ENCODE measurements at places on chromosomes 6 and 20.

DNA sequence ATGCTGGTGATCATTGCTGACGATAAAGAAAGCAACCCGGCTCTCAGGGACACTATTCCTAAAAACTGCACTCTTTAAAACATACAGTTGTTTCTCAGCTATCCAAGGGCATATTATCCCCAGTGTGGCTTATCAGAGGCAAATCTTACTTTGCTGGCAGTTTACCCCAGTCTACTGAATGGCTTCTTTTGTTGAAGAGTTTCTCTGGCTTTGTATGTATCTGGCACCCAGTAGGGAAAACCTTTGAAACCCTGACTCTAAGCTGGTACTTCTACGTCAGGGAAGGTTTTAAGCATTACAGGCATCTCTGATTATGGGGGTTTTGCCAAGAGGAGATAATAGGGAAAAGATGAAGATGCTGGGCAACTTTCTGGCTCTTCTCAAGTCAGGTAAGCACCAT lies 637.6 kb upstream of the CHD6 start:
- DNase-seq, result no peak

DNA sequence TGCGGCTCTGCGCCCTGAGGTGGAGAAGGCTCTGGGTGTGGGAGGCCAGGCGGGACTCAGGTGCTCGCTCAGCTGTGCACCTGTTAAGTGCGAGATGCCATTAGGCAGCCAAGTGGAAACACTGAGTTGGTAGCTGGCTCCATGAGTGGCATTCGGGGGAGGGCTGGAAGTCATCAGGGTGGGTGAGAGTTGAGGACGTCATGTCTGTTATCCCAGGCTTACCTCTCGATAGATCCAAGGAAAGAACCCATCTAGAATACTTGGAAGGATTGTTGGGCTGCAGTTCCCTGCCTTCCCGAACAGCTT lies 41.3 kb downstream of the TAF8 start:
- DNase-seq, result no peak

GRCh38 chr20:29326376-29327070 lies 1930.9 kb upstream of the DEFB115 start:
- DNase-seq, result no peak

DNA sequence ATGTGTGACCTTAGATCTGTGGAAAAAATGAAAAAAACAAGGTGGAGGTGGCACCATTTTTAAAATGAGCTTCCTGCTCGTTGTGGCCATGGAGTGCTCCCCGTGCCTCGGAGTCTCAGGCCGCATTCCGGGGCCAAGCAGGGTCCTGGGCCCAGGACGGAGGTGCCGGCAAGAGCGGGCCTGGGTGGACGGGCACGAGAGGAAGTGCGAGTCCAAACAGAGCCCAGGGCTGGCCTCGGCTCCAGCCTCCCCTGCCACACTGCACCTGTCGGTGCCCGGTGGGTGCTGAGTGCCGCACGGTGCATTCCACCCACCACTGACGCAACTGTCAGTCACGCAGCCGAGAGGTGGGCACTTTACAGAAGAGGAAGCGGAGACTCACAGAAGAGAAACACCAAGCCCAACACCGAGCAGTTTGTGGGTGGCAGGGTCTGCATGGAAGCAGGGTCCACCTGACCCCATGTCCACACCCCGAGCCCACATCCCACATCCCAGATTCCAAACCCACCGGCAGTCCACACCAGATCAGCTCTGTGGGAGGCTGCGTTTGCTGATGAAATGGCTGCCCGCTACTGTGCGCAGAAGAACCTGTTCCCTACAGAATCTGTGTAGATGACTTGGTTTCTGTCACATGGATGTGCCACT lies 97.7 kb downstream of the PSMB1 start:
- DNase-seq, result no peak

- DNase-seq, result no peak
Measured at GRCh38 chr6:32610682-32611296, 21.1 kb upstream of the HLA-DRB1 start.

GRCh38 chr20:24617080-24617432 lies 147.6 kb downstream of the SYNDIG1 start:
- no peak for DNase-seq

DNA sequence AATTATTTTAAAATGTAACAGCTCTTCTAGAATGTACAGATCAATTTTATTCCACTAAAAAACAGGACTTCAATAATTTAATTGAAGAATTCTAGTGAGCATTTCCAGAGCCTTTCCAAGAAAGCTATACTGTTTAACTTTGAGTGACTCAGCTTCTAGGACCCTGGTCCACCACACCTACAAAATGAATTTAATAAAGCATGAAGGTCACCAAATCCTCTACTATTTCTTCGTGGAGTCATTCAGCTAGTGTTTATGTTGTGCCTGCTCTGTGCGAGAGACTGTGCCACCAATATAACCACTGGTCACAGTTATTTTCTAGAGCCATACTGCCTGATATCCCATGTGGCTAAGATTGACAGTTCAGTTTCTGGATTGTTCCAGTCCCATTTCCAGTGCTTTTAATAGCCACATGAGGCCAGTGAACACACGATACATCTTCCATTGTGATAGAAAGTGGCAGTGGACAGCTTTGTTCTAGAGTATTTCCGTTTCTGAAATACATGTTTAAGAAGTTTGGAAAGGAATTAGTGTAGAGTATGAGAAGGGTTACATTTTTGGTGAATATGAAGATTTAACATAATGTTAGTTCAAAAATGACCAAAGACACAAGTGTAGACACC lies 160.7 kb downstream of the MTHFD1L start:
- DNase-seq, result no peak

DNA sequence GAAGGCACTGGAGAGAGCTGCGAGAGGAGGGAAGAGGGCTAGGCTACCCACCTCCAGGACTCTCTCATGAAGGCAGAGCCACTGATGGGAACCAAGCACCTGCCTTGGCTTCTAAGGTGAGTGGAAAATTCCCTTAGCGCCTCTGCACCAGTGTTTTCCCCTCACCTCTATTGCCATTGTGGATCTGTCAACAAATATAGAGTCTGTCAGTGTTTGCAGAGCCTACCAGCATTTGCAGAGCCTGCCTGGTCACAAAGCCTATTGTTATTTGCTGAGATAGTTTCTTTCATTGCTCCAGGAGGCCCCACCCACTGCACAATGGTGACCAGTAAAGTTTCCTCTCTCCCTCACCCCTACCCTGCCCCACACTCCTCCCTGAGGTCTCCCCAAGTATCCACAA lies 141.9 kb downstream of the MRPL14 start:
- DNase-seq, result no peak

- DNase-seq, result no peak
Measured at GRCh38 chr20:62682912-62683517, 25.6 kb upstream of the NTSR1 start.

DNA sequence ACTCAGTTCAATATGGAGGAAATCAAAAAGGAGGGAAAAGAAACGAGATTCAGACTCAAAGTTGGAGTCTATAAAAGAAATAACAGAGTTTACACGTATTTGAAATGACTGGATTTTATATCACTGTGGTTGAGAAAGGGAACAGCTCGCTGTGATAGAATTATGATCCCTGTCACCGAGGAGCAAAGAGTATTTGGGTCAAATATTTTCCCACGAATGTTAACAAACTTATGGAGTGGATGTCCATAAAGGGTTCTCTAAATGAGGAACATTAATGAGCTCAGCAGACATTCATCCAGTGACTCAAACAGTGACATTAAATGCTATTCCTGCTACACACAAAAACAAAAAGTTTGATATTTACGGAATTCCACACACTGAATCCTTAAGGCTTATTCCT lies 57.9 kb downstream of the FHL5 start:
- DNase-seq, result no peak

DNA sequence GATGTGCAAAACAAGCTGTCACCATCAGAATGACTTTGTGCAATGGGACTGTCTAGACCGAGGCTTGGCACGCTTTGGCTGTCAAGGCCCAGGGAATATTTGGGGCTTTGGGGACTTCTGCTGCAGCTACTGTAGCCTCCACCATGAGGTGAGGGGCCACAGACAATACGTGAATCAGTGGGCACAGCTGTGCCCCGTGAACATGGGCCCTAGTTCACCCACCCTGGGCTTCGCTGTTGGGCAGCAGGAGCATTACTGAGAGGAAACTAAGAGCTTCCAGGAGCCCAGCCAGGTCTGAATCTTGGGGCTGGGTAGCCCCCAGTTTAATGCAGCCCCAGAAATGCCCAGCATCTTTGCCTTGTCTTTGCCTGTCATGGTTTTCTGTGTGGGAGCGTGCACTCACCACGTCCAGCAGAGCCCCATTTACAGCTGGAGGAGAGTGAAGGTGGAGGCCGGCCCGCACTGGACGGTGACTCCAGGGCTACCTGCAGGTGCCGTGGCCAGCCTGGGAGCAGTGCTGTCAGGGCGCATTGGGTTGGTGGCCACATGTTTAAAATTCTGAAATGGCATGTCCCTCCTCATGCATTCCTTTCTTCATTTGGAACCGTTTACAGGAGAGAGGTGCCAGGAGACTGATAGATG lies 34.7 kb downstream of the DUSP22 start:
- no peak for DNase-seq

DNA sequence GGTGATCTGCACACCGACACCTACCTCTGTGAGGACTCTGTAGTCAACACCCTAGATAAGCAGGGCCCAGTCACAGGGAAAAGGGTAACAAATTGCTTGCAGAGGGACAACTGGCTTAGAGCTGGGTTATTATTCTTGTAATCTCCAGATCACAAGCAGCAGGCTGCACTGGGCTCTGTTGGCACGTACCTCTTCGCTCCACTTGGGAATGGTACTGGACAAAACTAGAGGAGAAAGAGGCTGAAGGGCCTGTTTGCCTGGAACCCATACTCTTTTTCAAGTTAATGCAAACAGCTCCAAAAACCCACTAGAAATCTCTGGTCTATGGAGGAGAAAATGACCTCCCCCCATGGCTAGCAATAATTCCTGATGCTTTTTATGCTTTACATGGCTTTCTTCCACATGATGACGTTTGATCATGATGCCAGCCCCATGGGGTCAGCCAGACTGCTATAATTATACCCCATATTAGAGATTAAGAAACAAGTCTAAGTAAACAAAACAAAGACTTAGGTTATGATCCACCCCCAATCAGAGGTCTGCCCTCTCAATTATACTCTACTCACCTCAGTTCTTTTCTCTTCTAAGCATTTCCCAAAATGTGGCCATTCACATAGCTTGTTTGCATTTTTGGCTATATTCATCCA lies 190.0 kb downstream of the UNC5CL start:
- DNase-seq, result no peak

GRCh38 chr6:136550045-136550329 lies 235 bp downstream of the MAP7 start:
- DNase-seq, result no peak

GRCh38 chr20:4894981-4895381 lies 106.3 kb downstream of the SLC23A2 start:
- DNase-seq, result no peak

DNA sequence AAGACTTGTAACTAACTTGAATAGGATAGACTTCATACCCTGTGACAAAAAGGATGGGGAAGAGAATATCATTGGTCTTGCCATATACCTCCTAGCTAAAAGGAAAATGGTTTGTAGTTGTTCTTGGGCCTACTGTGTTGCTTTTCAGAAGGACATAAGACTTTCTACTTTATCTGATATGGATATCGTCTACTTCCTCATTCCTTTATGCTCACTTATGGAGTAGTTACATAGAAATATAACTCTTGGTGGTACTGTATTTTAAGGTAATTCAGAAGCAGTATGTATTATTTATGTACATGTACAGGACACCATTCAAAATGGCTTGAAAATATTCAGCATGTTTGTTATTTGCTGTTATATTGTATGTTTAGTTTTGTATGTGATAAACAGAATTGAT lies 8.0 kb downstream of the FAM217B start:
- no peak for DNase-seq

- DNase-seq, result no peak
Measured at GRCh38 chr6:113642714-113643406, 214.3 kb upstream of the MARCKS start.

GRCh38 chr20:63127700-63128364 lies 88.1 kb downstream of the YTHDF1 start:
- DNase-seq, result no peak

- no peak for DNase-seq
Measured at GRCh38 chr6:140052736-140053729, 678.6 kb upstream of the CITED2 start.

DNA sequence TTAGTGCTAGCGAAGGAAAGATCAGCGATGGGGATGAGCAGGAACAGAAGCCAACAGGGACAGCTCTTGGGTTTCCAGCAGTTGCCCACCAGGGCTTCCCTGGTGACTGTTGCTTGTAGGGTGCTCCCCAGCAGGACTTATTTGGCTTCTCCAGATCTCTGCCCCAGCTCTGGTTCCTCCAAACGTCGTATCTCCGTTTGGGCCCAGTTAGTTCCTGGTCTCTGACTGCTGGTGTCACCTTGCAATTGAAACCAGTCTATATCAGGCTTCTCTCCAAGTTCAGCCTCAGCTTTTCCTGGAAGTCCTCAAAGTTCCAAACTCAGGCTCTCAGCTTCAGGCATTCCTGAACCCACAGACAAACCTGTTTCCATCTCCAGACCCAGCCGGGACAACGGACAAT lies 70.8 kb upstream of the NXT1 start:
- DNase-seq, result no peak

DNA sequence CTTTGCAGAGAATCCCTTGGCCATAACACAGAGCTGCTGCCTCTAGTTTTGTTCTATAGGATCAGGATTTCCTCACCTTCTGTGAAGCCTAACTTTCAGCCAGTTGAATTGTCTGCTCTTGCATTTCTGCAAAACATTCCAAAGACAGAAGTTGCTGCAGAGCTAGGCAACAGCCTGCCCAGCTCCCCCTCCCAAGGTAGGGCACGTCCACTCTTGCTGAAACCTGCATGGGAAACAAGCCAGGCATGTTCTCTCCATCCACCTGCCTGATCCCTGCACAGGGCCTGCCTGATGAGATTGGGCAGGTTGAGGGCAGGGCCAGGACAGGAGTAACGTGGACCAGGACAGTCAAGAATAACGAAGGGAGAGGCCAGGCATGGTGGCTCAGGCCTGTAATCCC lies 58.9 kb upstream of the NAA20 start:
- no peak for DNase-seq

DNA sequence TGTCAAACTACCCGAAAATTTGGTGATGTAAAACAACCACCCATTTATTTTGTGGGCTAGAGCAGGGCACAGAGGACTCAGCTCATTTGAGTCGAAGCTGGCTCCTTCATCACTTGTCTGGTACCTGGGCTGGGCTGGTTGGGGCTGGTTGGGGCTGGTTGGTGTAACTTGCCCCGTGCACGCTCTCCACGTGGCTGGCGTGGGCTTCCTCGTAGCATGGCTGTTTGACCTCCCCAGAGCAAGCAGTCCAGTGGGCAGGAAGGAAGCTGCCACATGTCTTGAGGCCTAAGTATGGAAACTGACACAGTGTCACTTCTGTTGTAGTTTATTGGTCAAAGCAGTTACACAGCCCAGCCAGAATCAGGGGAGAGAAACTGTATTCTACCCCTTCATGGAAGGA lies 27.1 kb downstream of the BCAS4 start:
- DNase-seq, result no peak
